Stimulated activated CD4-positive, alpha-beta T cell treated with anti-CD3 and anti-CD28 coated beads, Interleukin-15, amount 100 ng/mL, for 1 hour (primary cell): ENCODE measurements at places on chromosomes 5 and 9.

DNA sequence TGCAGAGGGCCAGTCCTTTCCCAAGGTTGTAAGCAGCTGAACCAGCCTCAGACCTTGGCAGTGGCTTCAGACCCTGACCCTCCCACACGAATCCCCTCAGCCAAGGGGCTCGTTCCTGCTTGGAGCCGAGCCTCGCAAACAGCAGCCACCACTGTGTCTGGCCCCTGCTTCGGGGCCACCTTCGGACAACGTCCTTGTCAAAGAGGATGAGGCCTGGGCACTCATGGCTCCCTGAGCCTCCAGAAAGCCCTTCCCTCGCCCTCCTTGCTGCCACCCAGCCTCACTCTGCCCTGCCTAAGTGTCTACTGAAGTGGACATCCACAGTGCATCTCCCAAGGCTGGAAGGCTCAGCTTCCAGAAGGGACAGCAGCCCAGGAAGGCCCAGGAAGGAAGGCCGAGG is 161.7 kb downstream of the OLFM1 start:
- DNase-seq = no peak

DNA sequence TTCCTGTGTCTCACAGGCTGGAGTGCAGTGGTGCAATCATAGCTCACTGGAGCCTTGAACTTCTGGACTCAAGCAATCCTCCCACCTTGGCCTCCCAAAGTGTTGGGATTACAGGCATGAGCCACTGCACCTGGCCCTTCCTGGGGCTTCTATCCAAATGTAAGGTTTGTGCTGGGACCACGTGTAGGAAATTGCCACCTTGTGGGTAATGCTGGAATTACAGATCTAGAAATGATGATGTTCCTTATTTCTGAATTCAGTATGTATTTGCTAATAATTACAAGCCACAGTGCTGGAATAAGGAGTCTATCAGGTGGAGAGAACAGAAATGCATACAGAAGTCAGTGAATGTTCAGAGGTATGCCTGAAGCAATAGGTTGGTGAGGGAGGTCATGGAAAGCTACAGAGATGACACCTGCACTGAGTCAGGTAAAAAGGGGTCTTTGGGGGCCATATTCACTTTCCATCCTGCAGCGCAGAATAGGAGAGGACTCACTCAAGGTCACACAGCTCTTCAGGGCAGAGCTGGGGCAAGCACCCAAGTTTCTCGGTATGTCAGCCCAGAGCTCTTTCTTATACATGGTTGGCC is 8.8 kb upstream of the IGFBPL1 start:
- DNase-seq = no peak

GRCh38 chr5:139893873-139894272 is 98.3 kb downstream of the PSD2 start:
- no peak for DNase-seq

DNA sequence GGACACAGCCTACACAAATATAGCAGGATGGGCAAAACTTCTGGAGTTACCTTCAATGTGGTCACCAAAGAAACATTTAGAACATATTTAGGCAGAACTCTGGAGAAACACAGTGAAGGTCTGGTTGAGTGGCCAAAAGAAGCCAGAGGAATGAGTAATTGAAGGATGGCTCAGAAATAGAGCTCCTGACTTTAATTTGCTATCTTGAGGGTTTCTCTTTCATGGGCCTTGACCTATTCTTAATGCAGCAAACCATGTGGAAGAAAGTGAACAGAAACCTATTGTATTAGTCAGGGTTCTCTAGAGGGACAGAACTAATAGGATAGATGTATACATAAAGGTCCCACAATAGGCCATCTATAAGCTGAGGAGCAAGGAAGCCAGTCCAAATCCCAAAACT is 650.5 kb downstream of the ACTL7B start:
- DNase-seq = no peak

DNA sequence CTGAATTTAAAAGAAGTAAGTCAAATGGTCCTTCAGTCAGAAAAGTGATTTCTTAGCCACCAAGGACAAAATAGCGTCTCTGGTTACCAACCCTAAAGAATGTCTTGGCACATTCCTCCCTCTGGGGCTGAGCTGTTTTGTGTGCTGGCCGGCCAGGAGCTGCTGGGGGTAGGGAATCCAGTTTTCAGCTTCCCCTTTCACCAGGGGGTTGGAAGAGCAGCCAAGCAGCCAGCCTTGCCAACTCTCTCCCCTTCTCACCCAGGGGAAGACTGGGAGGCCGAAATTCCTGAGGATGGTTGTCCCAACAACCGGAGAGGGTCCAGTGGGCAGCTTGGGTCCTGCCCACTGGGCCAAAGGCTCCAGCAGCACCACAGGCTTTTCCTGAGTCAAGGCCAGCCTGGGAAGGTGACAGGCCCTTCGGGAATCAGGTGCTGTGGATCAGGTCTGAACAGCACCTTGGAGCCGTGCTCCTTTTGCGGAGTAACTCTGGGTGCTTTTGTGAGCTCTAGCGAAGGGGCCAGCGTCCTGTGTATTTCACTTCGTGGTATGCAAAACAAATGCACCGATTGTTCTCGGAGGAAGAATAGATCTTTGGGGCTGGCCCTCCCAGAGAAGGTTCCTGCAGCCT is 4.2 kb downstream of the WWC1 start:
- no peak for DNase-seq

DNA sequence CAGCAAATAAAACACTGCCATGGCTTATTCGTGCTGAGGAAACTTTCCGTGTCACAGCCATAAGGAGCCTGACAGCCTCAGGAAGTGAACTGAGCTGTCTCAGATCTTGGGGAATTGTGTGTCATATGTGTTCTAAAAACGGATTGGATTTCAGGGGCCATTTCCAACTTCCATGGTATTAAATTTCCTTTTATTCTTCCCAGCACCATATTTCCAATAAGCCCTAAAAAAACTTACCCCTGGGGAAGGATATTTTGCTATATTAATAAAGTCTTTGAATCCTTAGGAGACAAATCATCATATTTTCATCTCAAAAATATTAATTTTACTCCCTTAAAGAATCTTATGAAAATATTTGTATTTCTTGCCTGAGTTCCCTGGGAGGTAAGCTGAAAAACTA is 93.9 kb downstream of the LHFPL2 start:
- DNase-seq = no peak

GRCh38 chr9:122837266-122837850 is 9.0 kb upstream of the PDCL start:
- DNase-seq = no peak

DNA sequence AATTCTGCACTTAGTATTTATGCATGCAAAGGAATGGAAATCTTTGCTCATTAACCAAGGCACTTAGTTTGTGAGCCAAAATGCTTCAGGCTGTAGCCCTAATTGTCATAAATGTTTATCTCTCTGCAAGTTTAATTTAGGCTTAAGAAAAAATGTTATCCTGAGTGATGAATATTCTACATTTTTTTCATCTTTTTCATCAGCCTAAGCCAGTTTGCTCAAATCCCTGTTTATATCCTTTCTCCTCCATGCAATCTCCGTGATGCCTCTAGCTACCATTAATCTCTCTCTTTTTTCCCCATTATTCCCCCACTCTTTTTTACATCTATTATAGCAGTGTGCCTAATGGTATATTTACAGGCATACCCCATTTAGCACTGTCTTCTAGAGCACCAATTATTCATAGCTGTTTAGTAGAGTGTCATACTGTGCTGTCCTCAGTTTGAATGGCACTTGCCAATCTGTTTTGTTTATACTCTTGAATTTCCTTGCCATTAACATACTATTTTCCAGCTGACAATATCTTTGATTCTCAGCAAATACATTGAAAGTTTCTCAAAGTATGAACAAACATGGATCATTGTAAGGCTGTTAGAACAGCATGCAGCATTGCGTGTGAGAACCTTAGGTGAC is 1457.0 kb downstream of the MAT2B start:
- no peak for DNase-seq

DNA sequence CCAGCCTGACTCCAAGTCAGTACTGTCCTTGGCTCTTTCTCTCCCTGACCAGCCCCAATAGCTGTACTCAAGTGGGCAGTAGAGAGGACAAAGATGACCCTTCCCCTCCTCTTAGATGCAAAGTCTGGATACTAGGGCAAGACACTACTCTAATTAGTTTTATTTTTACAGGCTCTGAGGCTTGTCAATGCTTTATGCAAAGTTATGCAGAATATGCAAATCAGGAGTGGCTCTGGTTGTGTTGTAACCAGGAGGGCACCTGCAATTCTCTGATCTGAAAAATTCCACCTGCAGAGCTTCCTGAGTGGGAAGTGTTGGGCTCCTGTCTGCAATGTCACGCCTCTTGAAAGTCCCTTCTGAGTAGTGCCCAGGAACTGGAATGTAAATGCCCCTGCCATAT is 201.5 kb downstream of the RGS3 start:
- DNase-seq = no peak

- no peak for DNase-seq
These were observed 22.7 kb upstream of the SSBP2 start for GRCh38 chr5:81773574-81773973.
